CD4-positive, alpha-beta T cell (primary cell): ENCODE measurements at places on chromosomes 16 and 17.

- H3K36me3 ChIP-seq, result no peaks in the 10 kb centered on the region
- DNase-seq, result no peak
- no peaks in the 10 kb centered on the region for H3K4me1 ChIP-seq
- H3K27me3 ChIP-seq, result no peaks in the 10 kb centered on the region
Measured at GRCh38 chr17:5861854-5862253, 208.3 kb upstream of the WSCD1 start.

GRCh38 chr17:4327606-4328005 lies 38.9 kb downstream of the UBE2G1 start:
- peaks cover 5% of the 10 kb centered on the region for H3K4me1 ChIP-seq
- no peaks in the 10 kb centered on the region for H3K36me3 ChIP-seq
- no peak overlapping the region for H3K4me3 ChIP-seq
- H3K27ac ChIP-seq, result no peak overlapping the region
- no peak for DNase-seq

DNA sequence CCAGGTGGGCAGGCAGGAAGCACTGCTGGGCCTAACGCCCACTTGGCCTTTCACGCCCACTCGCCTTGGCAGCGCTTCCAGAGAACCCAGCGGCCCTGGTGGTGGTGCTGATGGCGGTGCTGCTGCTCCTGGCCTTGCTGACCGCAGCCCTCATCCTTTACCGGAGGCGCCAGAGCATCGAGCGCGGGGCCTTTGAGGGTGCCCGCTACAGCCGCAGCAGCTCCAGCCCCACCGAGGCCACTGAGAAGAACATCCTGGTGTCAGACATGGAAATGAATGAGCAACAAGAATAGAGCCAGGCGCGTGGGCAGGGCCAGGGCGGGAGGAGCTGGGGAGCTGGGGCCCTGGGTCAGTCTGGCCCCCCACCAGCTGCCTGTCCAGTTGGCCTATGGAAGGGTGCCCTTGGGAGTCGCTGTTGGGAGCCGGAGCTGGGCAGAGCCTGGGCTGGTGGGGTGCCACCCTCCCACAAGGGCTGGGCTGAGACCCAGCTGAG lies 64.7 kb downstream of the MRC2 start:
- no peaks in the 10 kb centered on the region for H3K4me1 ChIP-seq
- DNase-seq, result no peak
- no peaks in the 10 kb centered on the region for H3K27me3 ChIP-seq
- no peaks in the 10 kb centered on the region for H3K36me3 ChIP-seq

GRCh38 chr17:48997103-48997826 lies at the start of gene IGF2BP1:
Gene IGF2BP1 (plus strand): TSS chr17:48997385. CDS start chr17:48997746, 361 bp downstream.
- no peaks in the 10 kb centered on the region for H3K36me3 ChIP-seq
- no peak within 1 kb of the TSS for H3K27ac ChIP-seq
- H3K4me3 ChIP-seq, result peak within 1 kb of the TSS; percentile 24
- peaks cover 96% of the 10 kb centered on the region for H3K27me3 ChIP-seq
- no peak for DNase-seq

DNA sequence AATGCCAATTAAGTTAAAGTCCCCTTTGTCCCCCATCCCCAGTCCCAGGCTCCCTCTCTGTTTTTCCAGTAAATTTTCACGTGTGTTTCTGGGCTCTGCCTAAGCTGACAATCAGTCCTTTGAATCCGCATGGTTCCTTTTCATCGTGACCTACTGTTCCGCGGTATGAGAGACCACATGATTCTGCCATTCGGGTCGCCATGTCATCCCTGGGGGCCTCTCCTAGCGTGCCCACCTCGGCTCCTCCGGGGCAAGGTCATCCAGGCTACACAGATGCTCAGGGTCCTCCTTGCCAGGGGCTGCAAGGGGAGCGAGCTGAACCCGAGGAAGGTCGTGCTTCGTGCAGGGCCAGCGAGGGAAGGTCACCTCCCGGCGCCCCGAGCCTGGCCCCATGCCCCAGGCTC lies 157.6 kb downstream of the RAB11FIP4 start:
- H3K4me3 ChIP-seq, result peak overlapping the region; percentile 74
- peaks cover 15% of the 10 kb centered on the region for H3K4me1 ChIP-seq
- H3K27me3 ChIP-seq, result no peaks in the 10 kb centered on the region

GRCh38 chr16:8621572-8622314 lies at the start of gene METTL22:
Gene METTL22 (plus strand): TSS chr16:8621698. CDS start chr16:8625666, 3,968 bp downstream.
- H3K27me3 ChIP-seq, result no peaks in the 10 kb centered on the region
- DNase-seq, result peak; percentile 89
- H3K36me3 ChIP-seq, result peaks cover 12% of the 10 kb centered on the region
- H3K4me3 ChIP-seq, result peak within 1 kb of the TSS; percentile 100
- H3K4me1 ChIP-seq, result peaks cover 20% of the 10 kb centered on the region
- peak within 1 kb of the TSS; percentile 72 for H3K27ac ChIP-seq

DNA sequence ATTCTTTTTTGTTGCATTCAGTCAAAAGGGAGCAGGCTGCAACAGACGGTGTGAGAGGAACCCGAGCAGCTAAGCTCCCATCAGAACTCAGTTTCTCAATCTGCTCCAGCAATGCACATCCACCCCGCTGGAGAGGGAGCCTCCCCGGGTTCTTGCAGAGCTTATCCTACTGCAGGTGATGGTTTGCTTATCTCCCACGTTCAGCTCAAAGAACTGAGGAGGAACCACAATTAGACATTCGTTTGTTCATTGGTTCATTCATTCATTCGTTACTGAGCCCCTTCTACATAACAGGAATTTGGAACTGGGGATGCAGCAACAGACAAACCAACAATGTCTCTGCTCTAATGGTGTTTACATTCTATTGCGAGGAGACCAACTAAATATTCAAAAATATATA lies 22.2 kb upstream of the ALOX15 start:
- H3K4me1 ChIP-seq, result no peaks in the 10 kb centered on the region
- no peak overlapping the region for H3K27ac ChIP-seq
- DNase-seq, result no peak
- no peaks in the 10 kb centered on the region for H3K36me3 ChIP-seq
- H3K4me3 ChIP-seq, result no peak overlapping the region

- H3K36me3 ChIP-seq, result no peaks in the 10 kb centered on the region
- H3K4me3 ChIP-seq, result no peak overlapping the region
- no peak overlapping the region for H3K27ac ChIP-seq
- no peaks in the 10 kb centered on the region for H3K27me3 ChIP-seq
- no peaks in the 10 kb centered on the region for H3K4me1 ChIP-seq
- DNase-seq, result no peak
Measured at GRCh38 chr17:32396343-32396742, 46.4 kb downstream of the ZNF207 start.

DNA sequence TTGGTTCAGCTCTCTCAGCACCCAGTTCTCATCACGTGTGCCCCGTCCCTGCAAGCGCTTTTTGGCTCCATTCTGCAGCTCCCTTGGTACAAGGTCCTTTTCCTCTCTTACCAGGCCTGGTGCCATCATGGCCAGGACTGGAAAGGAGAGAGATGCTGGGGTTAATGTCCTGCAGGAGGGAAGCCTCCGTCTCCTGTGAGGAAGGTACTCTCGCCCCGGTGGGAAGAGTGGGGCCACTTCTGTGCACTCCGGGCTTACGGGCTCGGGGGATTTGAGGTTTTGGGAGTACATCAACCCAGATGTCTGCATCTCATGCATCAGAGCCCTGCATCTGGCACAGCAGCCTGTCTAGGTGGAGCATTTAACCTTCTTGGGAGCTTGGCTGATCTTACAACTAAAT lies 10.1 kb downstream of the CTRB2 start:
- no peak overlapping the region for H3K27ac ChIP-seq
- no peak overlapping the region for H3K4me3 ChIP-seq
- peaks cover 13% of the 10 kb centered on the region for H3K4me1 ChIP-seq
- no peaks in the 10 kb centered on the region for H3K36me3 ChIP-seq

DNA sequence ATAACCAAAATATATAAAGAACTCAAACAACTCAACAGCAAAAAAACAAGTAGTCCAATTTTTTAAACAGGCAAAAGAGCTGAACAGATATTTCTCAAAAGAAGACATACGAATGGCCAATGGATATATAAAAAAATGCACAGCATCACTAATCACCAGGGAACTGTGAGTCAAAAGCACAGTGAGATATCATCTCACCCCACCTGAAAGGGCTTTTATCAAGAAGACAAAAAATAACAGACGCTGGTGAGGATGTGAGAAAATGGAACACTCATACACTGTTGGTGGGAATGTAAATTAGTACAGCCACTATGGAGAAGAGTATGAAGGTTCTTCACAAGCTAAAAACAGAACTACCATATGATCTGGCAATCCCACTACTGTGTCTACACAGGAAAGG lies 7.4 kb downstream of the XYLT1 start:
- H3K27me3 ChIP-seq, result no peaks in the 10 kb centered on the region
- H3K4me3 ChIP-seq, result no peak overlapping the region
- no peak overlapping the region for H3K27ac ChIP-seq
- H3K4me1 ChIP-seq, result peaks cover 24% of the 10 kb centered on the region
- no peak for DNase-seq
- peaks cover 2% of the 10 kb centered on the region for H3K36me3 ChIP-seq

GRCh38 chr17:82201498-82201910 lies 11.1 kb downstream of the CCDC57 start:
- no peaks in the 10 kb centered on the region for H3K27me3 ChIP-seq
- H3K27ac ChIP-seq, result no peak overlapping the region
- DNase-seq, result peak; percentile 30
- H3K36me3 ChIP-seq, result peaks cover 10% of the 10 kb centered on the region

GRCh38 chr17:65235284-65235683 lies 98.1 kb downstream of the RGS9 start:
- H3K4me1 ChIP-seq, result peaks cover 3% of the 10 kb centered on the region
- H3K27ac ChIP-seq, result no peak overlapping the region
- no peaks in the 10 kb centered on the region for H3K36me3 ChIP-seq
- H3K4me3 ChIP-seq, result no peak overlapping the region

GRCh38 chr16:30407804-30408534 lies 563 bp downstream of the ZNF771 start:
- H3K27ac ChIP-seq, result peak overlapping the region; percentile 29
- H3K27me3 ChIP-seq, result no peaks in the 10 kb centered on the region
- H3K4me1 ChIP-seq, result peaks cover 31% of the 10 kb centered on the region
- DNase-seq, result no peak
- H3K4me3 ChIP-seq, result peak overlapping the region; percentile 69

GRCh38 chr17:64323774-64324173 lies 60.7 kb upstream of the TEX2 start:
- H3K27ac ChIP-seq, result no peak overlapping the region
- H3K27me3 ChIP-seq, result no peaks in the 10 kb centered on the region
- no peak for DNase-seq
- peaks cover 24% of the 10 kb centered on the region for H3K4me1 ChIP-seq

DNA sequence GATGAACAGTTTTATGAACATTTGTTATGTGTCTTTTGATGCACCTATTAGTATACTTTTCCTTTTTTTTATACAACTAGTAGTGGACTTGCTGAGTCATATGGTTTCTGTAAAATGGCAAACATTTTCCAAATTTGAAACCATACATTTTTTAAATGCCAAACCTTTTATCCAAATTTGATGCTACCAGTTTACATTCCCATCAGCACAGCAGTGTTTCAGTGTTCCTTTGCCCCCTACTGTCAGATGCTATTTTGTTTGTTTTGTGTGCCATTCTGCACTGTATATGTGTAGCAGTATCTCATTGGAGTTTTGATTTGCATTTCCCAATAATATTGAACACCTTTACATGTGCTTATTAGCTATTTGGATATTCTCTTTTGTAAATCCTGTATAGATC lies 219.4 kb downstream of the TANC2 start:
- no peak for DNase-seq
- no peaks in the 10 kb centered on the region for H3K4me1 ChIP-seq
- H3K4me3 ChIP-seq, result no peak overlapping the region
- no peaks in the 10 kb centered on the region for H3K36me3 ChIP-seq
- H3K27ac ChIP-seq, result no peak overlapping the region

DNA sequence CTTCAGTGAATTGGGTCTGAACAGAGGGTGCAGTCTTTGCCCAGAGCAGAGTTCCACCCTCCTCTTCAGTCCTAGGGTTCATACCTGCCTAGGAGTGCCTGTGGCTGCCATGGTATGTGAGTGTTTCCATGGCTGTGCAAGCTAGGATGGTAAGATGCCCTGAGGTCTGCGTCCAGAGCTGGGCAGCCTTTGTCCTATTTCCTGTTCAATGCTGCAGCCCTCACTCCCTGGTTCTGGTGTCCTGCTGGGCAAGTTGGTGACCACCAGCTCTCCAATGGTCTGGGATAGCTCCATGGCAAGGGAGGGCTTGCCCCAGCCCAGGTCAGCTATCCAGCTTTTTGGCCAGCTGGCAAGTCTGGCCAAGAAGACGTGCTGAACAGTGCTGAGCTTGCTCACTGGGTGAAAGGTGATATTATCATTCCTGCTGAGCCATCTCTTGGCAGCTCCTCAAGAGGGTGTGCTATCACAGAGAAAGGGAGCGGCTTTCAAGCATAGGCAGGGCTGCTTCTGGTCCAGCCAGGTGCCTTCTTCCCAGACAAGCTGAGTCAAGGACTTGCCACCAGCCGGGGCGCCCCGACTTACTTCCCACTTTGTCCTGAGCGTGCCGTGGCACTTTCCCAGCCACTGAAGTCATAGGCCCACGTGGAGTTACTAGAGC lies 13.0 kb upstream of the NFATC3 start:
- no peaks in the 10 kb centered on the region for H3K27me3 ChIP-seq
- peaks cover 89% of the 10 kb centered on the region for H3K4me1 ChIP-seq
- no peak overlapping the region for H3K4me3 ChIP-seq
- no peak for DNase-seq
- H3K36me3 ChIP-seq, result peaks cover 33% of the 10 kb centered on the region

GRCh38 chr16:2211923-2212347 lies 1.3 kb upstream of the BRICD5 start:
- H3K27ac ChIP-seq, result no peak overlapping the region
- H3K4me3 ChIP-seq, result no peak overlapping the region
- peaks cover 27% of the 10 kb centered on the region for H3K36me3 ChIP-seq
- peaks cover 27% of the 10 kb centered on the region for H3K4me1 ChIP-seq

- H3K4me3 ChIP-seq, result no peak overlapping the region
- no peaks in the 10 kb centered on the region for H3K36me3 ChIP-seq
- no peak for DNase-seq
- H3K27ac ChIP-seq, result peak overlapping the region; percentile 58
Measured at GRCh38 chr16:81633147-81633619, 145.9 kb upstream of the PLCG2 start.

GRCh38 chr17:62862251-62862650 lies 54.1 kb upstream of the MARCHF10 start:
- DNase-seq, result no peak
- H3K4me1 ChIP-seq, result no peaks in the 10 kb centered on the region
- H3K27ac ChIP-seq, result no peak overlapping the region
- H3K36me3 ChIP-seq, result no peaks in the 10 kb centered on the region

GRCh38 chr16:57066625-57067024 lies 25.8 kb upstream of the CPNE2 start:
- peaks cover 69% of the 10 kb centered on the region for H3K36me3 ChIP-seq
- H3K4me3 ChIP-seq, result no peak overlapping the region
- DNase-seq, result no peak
- H3K27ac ChIP-seq, result no peak overlapping the region
- H3K27me3 ChIP-seq, result no peaks in the 10 kb centered on the region
- peaks cover 12% of the 10 kb centered on the region for H3K4me1 ChIP-seq

DNA sequence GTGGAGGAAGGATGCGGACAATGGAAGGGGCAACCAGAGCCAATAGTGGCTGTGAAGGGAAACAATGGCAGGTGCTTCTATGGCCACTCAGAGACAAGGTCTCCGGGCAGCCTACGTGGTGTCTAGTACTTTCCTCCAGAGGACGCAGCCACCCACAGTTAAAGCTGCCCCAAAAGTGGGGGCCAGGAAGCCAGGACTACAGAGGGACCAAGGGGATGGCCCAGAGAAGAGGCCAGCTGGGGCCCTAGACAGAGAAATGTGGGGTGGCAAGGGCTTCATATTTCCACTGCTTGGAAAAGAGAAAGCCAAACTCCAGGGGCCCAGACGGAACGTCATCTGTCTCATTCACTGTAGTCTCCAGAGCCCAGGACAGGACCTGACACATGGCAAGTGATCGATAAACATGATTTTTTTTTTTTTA lies 837 bp upstream of the PER1 start:
- no peaks in the 10 kb centered on the region for H3K27me3 ChIP-seq
- peaks cover 83% of the 10 kb centered on the region for H3K4me1 ChIP-seq
- no peak overlapping the region for H3K4me3 ChIP-seq

GRCh38 chr17:36468903-36469635 lies 17.4 kb upstream of the ZNHIT3 start:
- H3K4me3 ChIP-seq, result no peak overlapping the region
- H3K27ac ChIP-seq, result no peak overlapping the region
- DNase-seq, result no peak
- peaks cover 17% of the 10 kb centered on the region for H3K27me3 ChIP-seq
